ENCODE measurements at places on chromosomes 2 and 18.

DNA sequence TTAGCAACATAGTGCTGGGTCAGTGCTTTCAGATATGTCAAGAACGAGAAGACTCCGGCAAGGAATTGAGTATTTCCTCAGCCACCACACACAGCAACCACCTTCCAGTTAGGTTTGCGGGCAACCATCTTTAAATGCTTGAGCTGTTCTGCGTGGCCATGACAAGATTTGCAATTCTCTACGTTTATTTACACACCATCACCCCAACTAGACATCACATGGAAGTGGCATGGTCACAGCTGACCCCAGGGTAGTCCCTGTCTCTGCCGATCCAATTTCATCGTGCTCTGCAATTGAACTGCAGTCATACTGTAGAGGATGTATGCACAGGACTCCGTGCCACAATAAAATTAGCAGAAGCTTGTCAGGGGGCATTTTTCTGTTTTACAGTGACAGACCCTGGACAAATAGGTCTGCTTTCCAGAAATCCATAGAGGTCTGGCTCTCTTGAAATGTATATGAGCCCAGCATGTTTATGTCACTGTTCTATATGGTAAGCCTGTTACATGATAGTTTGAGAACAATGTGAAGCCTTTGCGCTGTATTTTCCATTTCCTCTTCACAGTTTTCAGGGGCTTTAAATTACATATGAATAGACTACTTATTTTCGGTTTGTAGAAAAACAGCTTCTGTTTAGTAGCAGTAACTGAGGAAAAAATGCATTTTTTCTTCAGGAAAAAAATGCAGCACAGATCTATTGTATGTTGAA is 605.2 kb downstream of the NR4A2 start:
- DNase-seq = no peak

GRCh38 chr2:238095143-238095542 is 5.0 kb upstream of the ESPNL start:
- DNase-seq = no peak

DNA sequence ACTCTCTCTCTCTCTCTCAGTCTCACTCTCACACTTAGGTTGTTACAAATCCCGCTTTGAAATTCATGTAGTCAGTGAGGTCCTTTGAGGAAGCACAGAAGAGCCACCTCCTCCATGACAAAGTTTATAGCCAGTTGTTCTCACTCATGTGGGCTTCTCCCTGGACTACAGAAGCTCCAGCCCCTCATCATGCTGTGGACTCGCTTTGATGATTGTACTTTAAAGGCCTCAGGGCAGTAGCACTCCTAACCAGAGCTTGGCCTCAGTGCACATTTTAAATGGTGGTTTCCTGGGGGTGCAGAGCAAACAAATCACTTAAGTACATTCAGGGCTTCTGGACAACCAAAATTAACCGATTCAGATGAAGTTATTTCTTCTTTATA is 115.7 kb downstream of the MTCL1 start:
- DNase-seq = no peak

DNA sequence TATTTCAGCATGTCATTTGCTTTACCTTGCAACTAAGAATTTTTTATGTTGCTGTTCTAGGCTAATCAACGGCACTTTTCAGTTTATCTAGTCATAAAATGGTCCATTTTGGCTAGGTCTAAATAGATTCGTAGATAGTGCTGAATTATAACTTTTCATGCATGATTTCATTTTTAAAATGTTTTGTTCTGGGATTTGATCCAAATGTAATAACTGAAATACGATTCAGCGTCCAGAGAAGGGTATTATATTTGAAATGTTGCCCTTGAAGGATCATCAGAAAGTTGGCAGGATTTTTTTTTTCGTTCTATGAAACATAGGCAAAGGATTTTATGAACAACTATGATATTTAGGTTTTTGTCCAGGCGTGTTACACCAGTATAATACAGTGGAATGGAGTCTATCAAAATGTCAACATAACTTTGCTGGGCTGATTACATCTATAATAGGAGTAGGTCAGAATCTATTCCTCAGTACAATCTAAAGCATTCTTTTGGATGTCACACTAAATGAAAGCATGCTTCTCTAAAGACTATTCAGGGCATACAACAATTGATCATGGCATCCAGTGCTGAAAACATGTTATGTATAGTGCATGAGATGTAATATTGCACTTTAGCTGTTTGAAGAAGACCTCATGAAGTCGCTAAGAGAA is 24.8 kb downstream of the TTC27 start:
- no peak for DNase-seq

- DNase-seq = no peak
Measured at GRCh38 chr2:25853038-25853638, 25.1 kb downstream of the ASXL2 start.

DNA sequence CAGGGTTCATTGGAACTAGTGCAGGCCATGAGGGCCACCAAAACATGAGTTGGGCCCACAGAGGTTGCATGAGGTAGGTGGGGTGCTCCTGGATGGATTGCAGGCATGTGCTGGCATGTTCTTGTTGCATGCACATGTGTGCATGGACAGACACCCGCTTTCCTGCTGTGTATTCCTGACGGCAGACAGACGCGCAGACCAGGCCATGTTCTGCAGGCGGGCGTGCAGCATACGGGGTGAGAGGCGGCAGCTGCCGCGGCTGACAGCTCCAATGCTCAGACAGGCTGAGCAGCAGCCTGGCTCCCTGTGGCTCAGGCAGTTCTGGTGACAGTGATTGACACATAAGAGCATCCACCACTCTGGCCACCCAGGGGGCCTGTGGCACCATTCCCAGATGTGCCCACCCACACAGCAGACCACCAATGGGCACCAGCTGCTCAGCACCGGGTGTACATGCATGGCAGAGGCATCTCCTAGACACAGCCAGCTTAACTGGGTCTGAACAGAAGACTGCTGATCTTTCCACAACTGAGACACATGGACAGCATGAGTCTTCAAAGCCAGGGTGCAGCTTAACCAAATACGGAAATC is 21.2 kb downstream of the HS1BP3 start:
- no peak for DNase-seq

DNA sequence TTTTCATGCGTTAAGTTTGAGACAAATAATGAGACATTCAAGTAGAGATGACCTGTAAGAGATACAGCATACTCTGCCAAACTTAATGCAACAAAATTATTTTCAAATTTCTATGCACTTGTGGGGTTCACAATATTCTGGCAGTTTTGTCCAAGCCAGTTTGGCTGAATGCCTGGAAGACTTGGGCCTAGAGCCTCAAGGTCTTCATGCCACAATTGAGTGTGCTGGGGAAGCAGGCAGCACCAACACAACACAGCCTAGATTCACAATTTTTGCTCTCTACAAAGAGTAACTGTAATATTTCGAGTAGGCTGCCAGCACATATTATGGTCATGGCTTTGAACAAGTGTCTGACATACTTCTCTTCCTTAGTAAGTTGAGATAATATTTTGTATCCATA is 461.4 kb upstream of the SPHKAP start:
- DNase-seq = no peak

DNA sequence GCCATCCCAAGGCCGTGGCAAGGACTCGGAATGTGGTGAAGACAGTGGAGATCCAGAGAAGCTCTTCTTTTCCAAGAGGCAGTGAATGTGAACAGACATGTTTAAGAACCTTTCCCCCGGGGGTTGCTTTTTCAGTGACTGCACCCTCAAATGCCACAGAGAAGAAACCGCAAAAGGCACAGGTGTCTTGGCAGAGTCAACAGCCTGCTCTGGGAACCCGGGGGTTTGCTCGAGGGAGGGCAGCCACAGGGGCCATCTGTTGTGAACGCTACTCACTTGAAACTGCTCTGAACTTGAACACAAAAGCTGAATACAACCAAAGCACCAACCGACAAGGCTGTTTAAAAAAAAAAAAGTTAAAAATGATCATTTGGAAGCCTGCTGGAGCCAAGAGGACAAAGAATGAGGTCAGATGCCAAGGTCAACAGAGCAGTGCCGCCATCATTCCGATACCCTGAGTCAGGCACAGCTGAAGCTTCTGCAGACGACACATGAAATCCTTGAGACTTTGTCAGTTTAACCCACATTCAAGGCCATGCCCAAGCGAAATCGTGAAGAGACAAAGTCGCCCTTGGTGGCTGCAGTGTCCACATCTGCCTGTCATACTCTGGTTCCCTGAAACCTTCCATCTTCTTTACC is 47.4 kb downstream of the PSMG2 start:
- no peak for DNase-seq

- DNase-seq = peak; percentile 47
Measured at GRCh38 chr2:222024932-222025880, 273.6 kb downstream of the PAX3 start.

DNA sequence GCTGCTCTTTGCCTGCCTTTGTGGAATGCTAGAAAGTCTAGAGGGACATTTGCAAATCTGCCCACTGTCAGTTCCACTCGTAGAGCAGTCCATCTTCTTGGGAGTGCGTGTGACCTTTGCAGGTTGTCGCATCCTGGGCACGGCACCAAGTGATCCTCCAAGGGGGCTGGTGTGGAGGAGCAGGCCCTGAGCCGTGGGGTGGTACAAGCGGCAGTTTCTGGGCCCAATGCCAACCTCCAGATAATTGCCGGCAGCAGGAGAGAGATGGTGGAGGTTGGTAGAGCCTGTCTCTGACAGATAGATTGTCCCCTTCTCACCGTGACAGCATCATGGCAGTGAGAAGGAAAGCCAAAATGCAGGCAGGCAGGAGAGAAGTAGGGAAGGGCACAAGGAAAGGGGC is 150.7 kb upstream of the SLC14A2 start:
- no peak for DNase-seq

DNA sequence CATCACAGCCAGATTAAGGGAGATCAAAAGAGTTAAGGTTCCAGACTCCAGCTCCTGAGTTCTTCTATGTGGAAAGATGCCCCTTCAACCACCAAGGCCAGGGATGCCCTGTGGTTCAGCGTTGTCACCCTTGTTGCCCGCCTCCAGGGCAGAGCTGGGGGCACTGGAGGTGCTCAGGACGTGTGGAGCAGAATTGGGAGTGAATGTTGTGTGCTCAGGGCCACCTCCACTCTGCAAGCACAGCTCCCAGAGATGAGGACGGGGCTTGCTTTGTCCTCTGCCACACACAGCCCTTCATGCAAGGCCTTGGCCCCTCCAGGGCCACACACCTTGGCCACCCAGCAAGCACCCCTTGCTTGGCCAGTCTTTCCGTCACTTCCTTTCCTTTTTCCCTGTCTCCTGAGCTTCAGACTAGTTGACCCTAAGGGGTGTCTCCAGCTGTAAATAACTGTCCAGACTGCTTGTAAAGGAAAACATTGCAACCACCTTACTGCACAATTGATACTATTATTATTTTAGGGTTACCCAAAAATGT is 103.3 kb downstream of the AGAP1 start:
- no peak for DNase-seq

DNA sequence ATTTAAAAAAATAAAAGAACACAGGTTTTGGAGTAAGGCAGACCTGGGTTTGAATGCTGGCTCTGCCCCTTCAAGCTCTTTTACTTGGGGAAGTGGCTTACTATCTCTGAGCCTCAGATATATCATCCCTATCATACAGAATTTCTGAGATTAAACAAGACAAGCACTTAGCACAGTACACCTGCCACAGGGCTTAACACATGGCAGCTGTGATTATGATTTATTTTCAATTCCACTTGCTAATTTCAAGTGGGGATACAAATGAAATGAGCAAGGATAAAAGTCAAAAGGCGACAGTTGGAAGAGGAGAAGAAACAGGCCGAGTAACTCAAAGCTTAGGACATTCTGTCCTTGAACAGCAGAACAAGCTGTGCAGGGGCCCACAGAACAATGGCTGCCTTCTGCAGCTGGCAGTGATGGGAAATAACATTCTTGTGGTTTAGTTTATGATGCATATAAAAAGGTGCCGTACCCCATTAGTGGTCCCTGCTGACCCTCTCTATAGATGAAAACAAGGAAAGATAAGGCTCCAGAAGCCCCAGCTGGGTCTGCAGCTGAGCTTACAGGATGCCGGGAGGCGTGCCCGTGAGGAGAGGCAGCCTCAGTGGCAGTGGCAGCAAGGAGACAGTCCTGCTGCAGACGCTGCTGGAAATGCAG is 45.3 kb downstream of the KIF3C start:
- no peak for DNase-seq

GRCh38 chr2:120555092-120555491 is 180.6 kb upstream of the GLI2 start:
- no peak for DNase-seq

- no peak for DNase-seq
Measured at GRCh38 chr2:24873619-24874018, 46.4 kb downstream of the ADCY3 start.

- no peak for DNase-seq
Measured at GRCh38 chr2:229920011-229920641, 1.7 kb downstream of the TRIP12 start.

GRCh38 chr2:96529376-96530143 is 7.0 kb upstream of the ARID5A start:
- no peak for DNase-seq

DNA sequence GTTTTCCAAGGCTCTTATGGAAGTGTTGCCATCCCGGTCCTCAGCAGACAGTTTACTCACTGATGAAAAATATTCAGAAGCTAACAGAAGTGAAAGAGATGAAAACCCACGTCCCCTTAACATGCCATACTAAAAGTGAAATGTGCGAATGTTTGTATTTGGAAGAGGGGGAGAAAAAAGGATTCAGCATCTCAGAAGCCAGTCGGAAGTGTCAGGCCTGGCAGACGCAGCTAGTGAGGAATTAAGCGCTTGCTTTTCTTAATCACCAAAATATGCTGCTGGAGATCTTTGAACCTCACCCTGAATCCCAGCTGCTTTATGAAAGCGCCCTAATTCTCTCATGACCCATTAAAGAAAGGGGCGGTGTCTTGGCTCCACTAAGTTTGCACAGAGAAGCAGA is 653.7 kb downstream of the DCDC2C start:
- DNase-seq = no peak

DNA sequence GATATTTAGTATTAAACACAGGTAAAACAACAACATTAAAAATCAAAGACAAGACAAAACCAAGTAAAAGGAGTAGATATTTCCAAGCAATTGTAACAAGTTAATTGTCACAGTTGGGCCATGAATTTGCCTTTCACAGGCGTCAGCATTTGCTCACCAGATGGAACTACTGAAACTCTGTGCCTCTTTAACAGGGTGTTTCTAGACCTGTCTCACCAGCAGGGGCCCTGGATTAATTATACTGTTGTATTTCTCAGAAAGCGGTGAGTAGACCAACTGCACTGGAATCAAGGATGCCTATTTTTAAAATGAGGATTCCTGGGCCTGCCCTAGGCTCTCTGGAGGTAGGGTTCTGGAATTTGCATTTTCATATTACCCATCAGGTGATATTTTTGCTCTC is 92.6 kb downstream of the UPP2 start:
- no peak for DNase-seq

- no peak for DNase-seq
Measured at GRCh38 chr2:2879781-2880180, 497.8 kb downstream of the EIPR1 start.

DNA sequence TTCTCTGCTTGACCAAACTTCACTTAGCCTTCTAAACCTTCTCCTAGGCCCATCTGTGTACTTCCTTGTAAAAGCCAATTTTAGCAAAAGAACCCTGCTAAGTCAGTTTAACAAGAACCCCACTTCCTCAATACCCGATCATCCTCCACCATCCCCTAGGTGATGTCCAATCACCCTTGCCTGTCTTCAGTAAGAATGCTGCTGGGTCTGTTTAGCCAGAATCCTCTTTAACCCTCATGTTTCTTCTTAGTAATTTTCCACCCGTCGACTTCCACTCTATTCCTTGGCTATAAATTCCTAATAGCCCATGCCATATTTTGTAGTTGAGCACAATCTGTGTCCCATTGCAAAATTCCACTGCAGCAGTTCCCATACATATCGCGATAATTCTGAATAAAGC is 780.0 kb upstream of the RAB6C start:
- no peak for DNase-seq
